ENCODE measurements at places on chromosomes 7 and 10. TPM values are rescaled to one million over a fixed set of nuclear protein-coding genes. Genes with fewer than 3 reads are reported as not detected.

The CAMK1D gene
- 2.5 TPM for total RNA-seq

The PHTF2 gene
- 22.1 TPM for total RNA-seq

The ZNF488 gene
- 0.05 TPM for total RNA-seq

The PTPRN2 gene
- total RNA-seq, result 1.3 TPM

The CBX3 gene
- total RNA-seq, result 58.5 TPM

The MYL10 gene
- total RNA-seq, result not detected

The PWWP2B gene
- total RNA-seq, result 17.2 TPM

The GNGT1 gene
- not detected for total RNA-seq

The DENND2A gene
- 10.8 TPM for total RNA-seq

GRCh38 chr10:78764436-78764835 lies 304.3 kb upstream of the ZMIZ1 start:
- DNase-seq, result no peak

DNA sequence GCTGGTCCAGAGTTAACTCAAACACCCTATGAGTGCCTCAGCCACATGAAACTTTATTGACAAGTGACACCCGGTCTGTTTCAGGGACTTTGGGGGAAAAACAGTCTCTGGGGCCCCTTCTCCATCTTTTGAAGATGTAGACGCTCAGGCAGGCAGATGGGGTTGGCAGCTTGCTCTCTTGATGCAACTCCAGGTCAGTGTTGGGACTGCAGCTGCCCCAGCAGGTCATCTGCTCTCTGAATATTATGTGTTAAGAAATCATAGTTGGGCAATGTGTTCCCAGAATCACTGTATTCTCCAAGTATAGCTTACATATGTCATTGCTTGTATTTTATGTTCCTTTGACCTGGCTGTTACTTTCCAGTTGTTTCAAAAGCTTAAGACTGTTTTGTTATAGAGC lies 544.9 kb upstream of the MGMT start:
- DNase-seq, result no peak

DNA sequence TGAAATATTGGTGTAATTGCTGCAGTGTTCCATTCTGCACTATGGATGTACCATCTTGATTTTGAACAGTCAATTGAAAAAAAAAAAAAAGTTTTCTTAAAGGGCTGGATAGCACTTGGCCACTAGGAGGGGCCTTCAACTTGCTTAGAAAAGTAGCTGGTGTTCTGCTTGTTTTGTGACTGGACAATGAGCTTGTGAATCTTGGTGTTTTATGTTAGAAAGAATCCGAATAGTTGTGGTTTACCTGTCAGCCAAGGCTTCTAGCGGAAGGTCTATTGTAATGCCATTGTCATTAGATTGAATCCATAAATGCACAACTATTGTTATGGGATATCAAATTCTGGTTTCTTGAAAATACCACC lies 77.1 kb downstream of the BMPER start:
- no peak for DNase-seq

GRCh38 chr7:44324481-44325200 lies 753 bp downstream of the CAMK2B start:
- DNase-seq, result no peak

DNA sequence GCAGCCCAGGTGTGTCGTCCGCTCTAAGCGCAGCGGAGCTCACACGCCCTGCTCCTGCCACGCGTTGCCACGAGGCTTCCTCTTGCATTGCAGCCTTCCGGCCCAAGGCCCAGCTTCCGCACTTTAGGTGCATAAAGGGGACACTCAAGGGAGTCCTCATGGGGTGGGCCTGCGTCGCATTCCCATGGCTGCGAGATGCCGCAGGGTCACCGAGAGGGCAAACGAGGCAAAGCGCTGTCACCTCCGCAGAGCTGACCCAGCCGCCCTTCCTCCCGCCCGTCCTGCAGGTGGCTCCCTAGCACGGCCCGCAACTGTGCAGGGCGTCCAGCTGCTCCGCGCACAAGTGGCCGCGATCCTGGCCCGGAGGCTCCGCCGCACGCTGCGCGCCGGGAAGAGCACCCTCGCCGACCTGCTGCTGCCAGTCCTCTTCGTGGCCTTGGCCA lies 283.5 kb downstream of the ABCA13 start:
- DNase-seq, result no peak

DNA sequence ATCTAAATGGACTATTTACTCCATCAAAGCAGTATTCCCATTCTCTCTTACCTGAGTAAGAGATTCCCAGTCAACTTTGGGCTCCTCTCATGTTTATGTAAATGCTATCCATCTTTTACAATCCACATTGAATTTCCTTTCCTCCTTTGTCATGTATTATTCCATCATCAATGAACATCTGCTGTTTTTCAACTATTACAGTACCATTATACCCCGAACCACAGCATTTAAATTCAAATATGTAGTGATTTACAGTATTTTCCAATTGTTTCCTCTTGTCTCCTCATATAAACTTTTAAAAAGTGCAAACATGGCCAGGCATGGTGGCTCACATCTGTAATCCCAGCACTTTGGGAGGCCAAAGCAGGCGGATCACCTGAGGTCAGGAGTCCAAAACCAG lies 20.3 kb downstream of the PCLO start:
- no peak for DNase-seq

- no peak for DNase-seq
These were observed 14.1 kb downstream of the ZWINT start for GRCh38 chr10:56346845-56347415.

- DNase-seq, result no peak
These were observed 327.1 kb downstream of the GLRX3 start for GRCh38 chr10:130463104-130463875.

GRCh38 chr10:79392506-79393176 lies 45.4 kb downstream of the PPIF start:
- DNase-seq, result peak; percentile 27

GRCh38 chr10:103564776-103565520 lies 71.4 kb downstream of the NEURL1 start:
- no peak for DNase-seq

DNA sequence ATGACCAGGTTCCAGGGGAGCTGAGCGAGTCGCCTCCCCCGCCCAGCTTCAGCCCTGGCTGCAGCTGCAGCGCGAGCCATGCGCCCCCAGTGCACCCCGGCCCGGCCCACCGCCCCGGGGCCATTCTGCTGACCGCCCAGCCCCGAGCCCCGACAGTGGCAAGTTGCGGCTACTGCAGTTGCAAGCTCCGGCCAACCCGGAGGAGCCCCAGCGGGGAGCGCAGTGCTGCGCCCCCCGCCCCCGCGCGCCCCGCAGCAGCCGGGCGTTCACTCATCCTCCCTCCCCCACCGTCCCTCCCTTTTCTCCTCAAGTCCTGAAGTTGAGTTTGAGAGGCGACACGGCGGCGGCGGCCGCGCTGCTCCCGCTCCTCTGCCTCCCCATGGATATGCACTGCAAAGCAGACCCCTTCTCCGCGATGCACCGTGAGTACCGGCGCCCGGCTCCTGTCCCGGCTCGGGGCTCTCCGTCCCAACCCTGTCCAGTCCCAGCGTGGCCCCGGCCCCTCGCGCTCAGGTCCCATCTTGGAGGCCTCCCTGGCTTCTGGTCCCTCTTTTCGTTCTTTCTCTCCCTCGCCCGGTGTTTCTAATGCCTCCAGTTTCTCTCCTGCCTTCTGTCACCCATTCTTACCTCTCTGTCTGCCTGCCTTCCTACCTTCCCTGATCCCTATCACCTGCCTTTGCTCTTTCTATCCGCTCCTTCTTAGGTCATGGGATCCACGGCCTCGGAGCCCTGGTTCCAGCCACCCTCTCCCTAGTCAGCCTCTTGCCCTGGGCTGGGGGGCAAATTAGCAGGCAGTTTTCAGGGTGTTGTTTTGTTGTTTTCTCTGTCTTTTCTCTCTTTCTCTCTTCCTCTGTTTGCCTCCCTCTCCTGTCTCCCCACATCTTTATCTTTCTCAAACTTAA lies 751 bp downstream of the PAX2 start:
- DNase-seq, result no peak

GRCh38 chr10:68721673-68722335 lies 765 bp downstream of the CCAR1 start:
- no peak for DNase-seq

GRCh38 chr7:15504351-15504750 lies 57.5 kb downstream of the AGMO start:
- DNase-seq, result no peak

DNA sequence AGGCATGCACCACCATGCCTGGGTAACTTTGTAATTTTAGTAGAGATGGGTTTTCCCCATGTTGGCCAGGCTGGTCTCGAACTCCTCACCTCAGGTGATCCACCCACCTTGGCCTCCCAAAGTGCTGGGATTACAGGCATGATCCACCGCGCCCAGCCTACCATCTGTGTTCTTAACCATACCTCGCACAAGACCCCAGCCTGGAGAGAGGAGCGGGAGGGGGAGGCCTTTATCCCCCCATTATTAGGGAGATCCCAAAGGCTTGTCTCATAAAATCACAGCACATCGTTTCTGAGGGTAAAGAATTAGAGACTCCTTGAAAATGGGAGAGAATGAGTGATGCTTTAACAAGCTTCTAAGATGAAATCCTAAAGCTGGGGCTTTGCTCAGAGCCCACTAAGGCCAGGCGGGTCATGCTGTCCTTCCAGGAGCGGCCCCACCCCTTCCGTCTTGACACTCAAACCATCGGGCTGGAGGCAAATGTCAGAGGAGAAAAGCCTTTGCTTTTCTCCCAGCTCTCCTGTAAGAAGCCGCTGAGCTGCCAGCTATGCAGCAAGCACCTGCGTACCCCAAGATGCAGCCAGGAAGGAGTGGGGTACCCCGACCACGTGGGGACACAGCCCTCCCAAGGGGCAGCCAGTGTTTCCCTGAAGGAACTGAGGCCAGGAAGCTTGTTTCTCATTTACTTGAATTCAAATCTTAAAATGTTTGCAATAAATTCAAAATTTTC lies 339.7 kb downstream of the PTPRN2 start:
- DNase-seq, result no peak

DNA sequence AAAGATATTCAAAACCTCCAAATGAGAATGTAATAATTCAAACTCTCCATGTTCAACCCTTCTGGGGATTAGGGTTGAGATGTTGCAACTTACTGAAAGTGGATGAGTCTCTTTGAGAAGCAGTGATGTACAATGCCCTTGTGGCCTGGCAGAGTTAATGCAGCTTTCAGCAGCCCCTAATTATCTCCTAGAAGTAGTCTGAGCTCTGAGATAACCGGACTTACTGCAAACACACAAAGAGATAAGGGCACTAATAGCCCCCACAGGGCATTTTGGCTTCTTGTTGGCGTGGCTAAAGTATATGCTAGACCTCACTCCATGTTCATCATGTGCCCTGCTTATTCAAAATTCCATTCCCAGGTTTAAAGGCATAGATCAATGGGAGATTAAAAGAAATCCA lies 404.7 kb downstream of the NEBL start:
- DNase-seq, result no peak

DNA sequence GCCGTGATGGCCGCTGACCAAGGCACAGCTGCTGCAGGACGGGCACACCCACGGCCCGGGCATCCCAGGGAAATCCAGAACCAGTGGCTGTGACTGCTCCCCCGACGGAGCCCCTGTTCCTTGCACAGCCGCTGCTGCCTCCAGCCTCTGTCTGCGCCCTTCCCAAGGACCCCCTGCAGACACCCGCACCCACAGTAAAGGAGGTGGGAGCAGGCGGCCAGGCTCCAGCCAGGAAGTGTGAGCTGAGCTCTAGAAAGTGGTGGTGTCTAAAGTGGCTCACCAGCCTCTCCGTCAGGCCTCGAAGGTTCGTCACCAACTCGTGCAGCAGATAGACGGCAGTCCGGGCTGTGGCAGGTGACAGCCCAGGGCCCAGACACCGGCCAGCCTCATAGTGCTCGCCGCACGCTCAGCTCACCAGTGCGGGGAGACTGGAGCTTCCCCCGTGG lies 306.7 kb downstream of the DNAJB6 start:
- no peak for DNase-seq
